ENCODE measurements at places on chromosomes 4 and X.

DNA sequence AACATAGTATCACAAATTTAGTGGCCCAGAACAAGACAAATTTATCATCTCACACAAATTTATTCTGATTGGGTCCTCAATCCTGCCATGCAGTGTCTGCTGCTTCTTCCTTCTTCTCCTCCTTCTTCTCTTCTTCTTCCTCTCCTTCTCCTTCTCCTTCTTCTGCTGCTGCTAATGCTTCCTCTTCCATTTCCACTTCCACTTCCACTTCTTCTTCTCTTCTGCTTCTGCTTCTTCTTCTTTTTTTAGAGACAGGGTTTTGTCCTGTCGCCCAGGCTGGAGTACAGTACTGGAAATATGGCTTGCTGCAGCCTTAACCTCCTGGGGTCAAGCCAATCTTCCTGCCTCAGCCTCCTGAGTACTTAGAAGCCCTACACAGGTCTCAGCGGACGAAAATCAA, 37.5 kb downstream of the FGFBP1 start:
- DNase-seq, result no peak

- DNase-seq, result no peak
These were observed 85.3 kb upstream of the SLC4A4 start for GRCh38 chr4:71253545-71253944.

DNA sequence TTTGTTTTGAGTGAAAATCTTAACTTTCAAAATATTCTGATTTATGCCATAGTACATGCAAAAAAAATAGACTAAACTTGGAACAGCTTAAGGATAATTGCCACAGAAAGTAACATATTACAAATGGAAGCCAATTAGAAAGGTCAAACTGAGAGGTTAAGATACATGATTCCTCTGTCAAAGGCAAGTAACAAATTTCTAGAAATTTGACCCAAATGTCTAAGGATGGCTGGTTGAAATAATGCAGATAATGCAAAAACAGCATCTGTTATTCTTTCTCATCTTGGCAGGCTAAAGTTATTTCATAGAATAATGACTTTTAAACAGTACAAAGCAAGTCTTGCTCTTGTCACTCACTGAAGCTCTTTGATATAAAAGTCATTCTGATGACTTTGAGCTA, 10.5 kb downstream of the FGF5 start:
- DNase-seq, result no peak

GRCh38 chrX:118802857-118803256, 20.8 kb upstream of the ZCCHC12 start:
- DNase-seq, result no peak

- no peak for DNase-seq
These were observed 5.7 kb upstream of the FAM9C start for GRCh38 chrX:13050151-13050550.

DNA sequence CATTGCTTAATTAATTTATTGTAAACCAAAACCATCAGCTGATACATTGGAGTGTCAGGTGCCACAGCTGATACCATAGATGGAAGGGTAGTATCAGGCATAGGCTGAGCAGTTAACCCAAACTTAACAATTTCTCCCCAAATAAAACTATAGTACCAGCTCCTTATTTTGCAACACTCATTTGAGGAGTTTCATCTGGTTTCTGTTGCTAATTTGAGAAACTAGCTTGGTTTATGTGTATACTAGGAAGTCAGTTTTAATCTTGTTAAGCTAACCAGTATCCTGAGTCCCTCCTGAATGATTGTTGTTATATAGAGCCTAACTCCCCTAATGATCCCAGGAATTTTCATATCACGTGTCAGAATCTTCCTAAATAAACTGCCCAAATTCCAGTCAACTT, 12.7 kb downstream of the DCAF16 start:
- no peak for DNase-seq

- peak; percentile 26 for DNase-seq
These were observed 54.5 kb downstream of the RAB40A start for GRCh38 chrX:103464774-103465117.

GRCh38 chr4:181523973-181524372, 719.2 kb upstream of the TENM3 start:
- DNase-seq, result no peak

- no peak for DNase-seq
These were observed 64.7 kb upstream of the GPR78 start for GRCh38 chr4:8515316-8516060.

GRCh38 chrX:1507511-1508463, 29.2 kb downstream of the P2RY8 start:
- DNase-seq, result peak; percentile 66

GRCh38 chr4:105637408-105638176, 70.9 kb downstream of the INTS12 start:
- no peak for DNase-seq

- DNase-seq, result no peak
These were observed 217.3 kb upstream of the TAPT1 start for GRCh38 chr4:16443504-16444088.

DNA sequence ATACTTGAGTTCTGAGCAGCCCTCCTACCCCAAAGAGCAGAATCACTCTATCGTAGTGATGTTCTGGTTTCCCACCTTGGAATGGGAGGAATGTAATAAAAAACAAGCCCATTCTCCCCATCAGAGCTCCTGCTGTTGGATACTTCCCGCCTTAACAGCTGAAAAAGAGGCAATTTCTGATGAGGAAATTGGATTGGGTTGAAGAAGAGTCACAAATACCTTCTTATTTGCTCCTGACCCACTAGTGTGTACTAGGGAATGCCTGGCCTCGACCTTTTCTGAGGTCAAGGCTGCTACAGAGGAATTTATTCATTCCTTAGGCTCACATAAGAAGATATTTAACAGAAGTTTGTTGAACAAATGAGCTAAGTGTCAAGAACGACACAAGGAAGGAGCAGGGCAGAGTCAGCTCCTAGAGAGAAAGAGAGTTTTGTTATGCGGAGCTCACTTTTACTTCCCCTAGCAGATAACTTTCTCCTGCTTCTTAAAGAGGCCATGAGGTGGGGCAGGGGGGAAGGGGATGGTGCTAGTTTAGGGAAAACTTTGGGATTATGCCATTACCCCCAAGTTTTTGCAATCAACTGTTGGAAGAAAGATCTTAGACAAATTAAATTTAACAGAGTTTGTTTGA, 273.8 kb upstream of the CLNK start:
- DNase-seq, result no peak

DNA sequence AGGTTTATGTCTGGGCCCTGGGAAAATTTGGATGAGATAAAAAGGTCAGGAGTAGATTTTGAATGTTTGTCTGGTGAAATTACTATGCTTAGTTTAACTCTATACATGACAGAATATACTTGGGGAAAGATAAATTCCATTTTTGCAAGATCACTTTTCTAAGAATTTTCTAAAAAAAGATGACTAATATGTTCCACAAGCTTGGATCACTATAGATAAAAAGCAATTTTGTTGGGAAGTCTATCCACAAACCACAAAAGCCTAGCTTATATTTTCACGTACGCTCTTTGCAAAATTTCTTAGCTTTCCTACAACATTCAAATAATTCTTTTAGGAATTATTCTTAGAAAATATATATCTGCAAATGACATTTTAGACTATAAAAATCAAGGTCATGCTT, 20.6 kb upstream of the COQ2 start:
- DNase-seq, result no peak

DNA sequence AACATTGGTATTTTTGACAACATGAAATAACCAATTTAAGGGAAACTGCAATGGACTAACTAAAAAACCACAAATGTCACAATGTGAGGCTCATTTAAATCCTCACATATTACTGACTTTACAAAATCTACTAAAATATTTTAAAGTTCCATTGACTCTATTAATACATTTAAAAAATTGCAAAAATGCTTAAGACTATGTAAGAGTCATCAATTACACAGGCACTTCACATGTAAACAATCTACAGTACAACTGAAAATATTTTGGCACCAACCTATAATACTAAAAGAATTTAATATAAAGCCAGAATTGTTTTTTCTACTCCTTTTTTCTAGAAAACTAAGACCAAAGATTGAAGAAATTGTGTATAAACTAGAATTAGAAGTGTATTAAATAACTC, 76.8 kb upstream of the RBMXL3 start:
- no peak for DNase-seq

GRCh38 chrX:67723580-67724351, 179.9 kb downstream of the AR start:
- no peak for DNase-seq
